ENCODE measurements at places on chromosomes 13 and 19. TPM values are rescaled to one million over a fixed set of nuclear protein-coding genes. Genes with fewer than 3 reads are reported as not detected.
A peak's percentile ranks its signal among the peaks of the same experiment; 100 is the strongest.

IZUMO2 gene
- total RNA-seq: not detected

ANO8 gene
- 25.0 TPM for total RNA-seq

NCAN gene
- 4.8 TPM for total RNA-seq

SPRED3 gene
- total RNA-seq: 4.6 TPM

HIF3A gene
- total RNA-seq: 18.0 TPM

LYPD5 gene
- total RNA-seq: 0.12 TPM

FFAR1 gene
- not detected for total RNA-seq

U2AF2 gene
- total RNA-seq: 238 TPM

- H3K27ac ChIP-seq: no peak overlapping the region
- H3K36me3 ChIP-seq: no peaks in the 10 kb centered on the region
- no peaks in the 10 kb centered on the region for H3K4me1 ChIP-seq
- DNase-seq: no peak
- no peaks in the 10 kb centered on the region for H3K27me3 ChIP-seq
- H3K4me3 ChIP-seq: no peak overlapping the region
Measured at GRCh38 chr13:111470933-111471332, 150.5 kb downstream of the TEX29 start.

DNA sequence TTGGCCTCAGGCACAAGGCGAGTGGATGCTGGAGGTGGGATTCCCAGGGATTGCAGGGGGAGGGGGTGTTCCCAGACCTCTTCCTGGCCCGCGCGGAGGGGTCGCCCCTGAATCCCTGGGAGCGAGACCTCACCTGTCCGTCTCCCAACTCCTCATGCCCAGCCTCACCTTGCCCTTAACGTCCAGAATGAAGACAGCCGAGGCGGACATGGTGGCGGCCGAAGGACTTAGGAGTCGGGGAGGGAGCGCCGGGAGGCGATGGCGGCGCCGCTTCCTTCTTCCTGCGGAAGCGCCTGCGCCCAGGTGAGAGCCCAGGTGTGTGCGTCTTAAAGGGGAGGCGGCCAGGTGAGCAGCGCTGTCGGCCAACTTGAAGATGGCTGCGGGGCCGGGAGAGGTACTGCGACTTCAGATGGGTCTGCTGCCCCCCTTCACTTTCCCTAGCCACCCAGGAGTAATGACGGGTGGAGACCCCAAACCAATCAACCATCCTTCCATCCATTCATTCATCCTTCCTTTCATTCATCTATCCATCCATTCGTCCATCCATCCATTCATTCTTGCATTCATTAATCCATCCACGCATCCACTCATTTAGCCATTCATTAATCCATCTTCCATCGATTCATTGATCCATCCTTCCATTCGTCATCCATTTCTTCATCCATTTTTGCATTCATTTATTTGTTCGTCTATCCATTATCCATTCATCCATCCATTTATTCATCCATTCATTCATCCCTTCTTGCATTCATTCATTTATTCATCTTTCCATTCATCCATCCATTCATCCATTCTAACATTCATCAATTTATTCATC lies at the start of gene AP1M2:
Gene AP1M2, minus strand, starts transcription at position 291 of the 817 bp plus-strand sequence. Its CDS starts 81 bp downstream, at position 210.
- H3K4me1 ChIP-seq: no peaks in the 10 kb centered on the region
- no peak for DNase-seq
- H3K4me3 ChIP-seq: peak within 1 kb of the TSS; percentile 44
- no peaks in the 10 kb centered on the region for H3K36me3 ChIP-seq
- no peak within 1 kb of the TSS for H3K27ac ChIP-seq

- no peak overlapping the region for H3K27ac ChIP-seq
- H3K4me3 ChIP-seq: no peak overlapping the region
- no peaks in the 10 kb centered on the region for H3K27me3 ChIP-seq
- no peak for DNase-seq
- H3K4me1 ChIP-seq: no peaks in the 10 kb centered on the region
Measured at GRCh38 chr19:31268751-31269383, 80.4 kb downstream of the TSHZ3 start.

DNA sequence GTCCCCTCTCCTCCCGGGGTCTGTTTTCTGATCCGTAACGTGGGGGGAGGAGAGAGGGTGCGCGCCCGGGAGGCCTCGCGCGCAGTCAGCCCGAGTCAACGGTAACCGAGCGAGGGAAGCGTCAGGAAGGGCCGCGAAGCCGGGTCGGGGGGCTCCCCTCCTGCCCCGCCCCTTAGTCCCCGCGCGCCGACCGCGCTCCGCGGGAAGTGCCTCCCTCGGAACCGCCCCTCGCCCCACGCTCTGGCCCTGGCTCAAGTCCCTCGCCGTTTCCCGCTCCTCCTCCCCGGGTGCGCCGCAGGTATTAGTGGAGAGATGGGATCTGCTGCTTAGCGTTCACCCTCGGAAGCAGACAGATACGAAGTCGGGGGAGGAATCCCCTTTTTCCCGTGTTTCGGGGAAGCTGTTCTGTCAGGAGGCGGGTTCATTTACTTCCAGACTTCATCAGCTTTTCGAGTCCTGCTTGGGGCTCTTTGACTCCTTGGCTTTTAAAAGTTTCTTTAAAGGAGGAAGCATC lies 770 bp downstream of the HNRNPM start:
- peak overlapping the region; percentile 91 for H3K27ac ChIP-seq
- peaks cover 8% of the 10 kb centered on the region for H3K36me3 ChIP-seq
- H3K4me3 ChIP-seq: peak overlapping the region; percentile 94
- DNase-seq: peak; percentile 78
- H3K4me1 ChIP-seq: peaks cover 33% of the 10 kb centered on the region
- no peaks in the 10 kb centered on the region for H3K27me3 ChIP-seq

GRCh38 chr19:38308006-38308766 lies 4.1 kb downstream of the C19orf33 start:
- no peaks in the 10 kb centered on the region for H3K36me3 ChIP-seq
- H3K4me1 ChIP-seq: peaks cover 5% of the 10 kb centered on the region
- DNase-seq: no peak
- peaks cover 14% of the 10 kb centered on the region for H3K27me3 ChIP-seq
- no peak overlapping the region for H3K4me3 ChIP-seq

- H3K36me3 ChIP-seq: no peaks in the 10 kb centered on the region
- no peak for DNase-seq
- H3K4me3 ChIP-seq: no peak overlapping the region
- H3K4me1 ChIP-seq: peaks cover 14% of the 10 kb centered on the region
- no peak overlapping the region for H3K27ac ChIP-seq
Measured at GRCh38 chr13:44068737-44069136, 189.0 kb downstream of the LACC1 start.

DNA sequence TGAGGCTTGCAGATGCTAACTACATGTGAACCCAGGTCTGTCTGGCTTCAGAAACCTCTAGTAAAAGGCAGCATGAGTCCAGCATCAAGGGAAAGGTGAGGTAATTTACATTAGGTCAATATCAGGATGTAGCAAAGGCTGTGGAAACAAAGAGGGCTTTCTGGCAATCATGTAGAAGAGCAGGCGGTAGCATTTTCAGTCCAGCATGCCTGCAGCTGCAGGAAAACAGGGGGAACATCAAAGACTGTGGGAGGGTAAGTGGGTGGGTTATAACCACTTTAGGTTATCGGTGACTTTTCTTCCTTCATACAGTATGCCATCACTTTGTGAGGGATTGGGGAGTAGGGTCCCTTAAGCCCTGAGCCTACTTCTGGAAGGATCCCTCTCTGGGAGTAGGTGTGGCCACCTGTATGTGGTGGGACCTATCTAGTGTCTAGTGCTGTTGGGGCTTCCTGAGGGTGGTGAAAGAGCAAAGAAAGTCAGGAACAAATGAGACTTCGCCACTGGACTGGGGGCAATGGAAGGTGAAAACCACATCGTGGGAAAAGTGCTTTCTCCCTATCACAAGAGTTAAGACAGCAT lies 10.8 kb downstream of the SUGP2 start:
- DNase-seq: no peak
- no peak overlapping the region for H3K4me3 ChIP-seq
- H3K4me1 ChIP-seq: no peaks in the 10 kb centered on the region
- no peaks in the 10 kb centered on the region for H3K36me3 ChIP-seq

- peak overlapping the region; percentile 51 for H3K4me3 ChIP-seq
- H3K27ac ChIP-seq: no peak overlapping the region
- H3K4me1 ChIP-seq: no peaks in the 10 kb centered on the region
- peaks cover 23% of the 10 kb centered on the region for H3K27me3 ChIP-seq
- DNase-seq: peak; percentile 68
Measured at GRCh38 chr19:11382898-11383705, 1.0 kb downstream of the EPOR start.

- no peak overlapping the region for H3K4me3 ChIP-seq
- no peak overlapping the region for H3K27ac ChIP-seq
- no peaks in the 10 kb centered on the region for H3K4me1 ChIP-seq
- no peaks in the 10 kb centered on the region for H3K27me3 ChIP-seq
- no peak for DNase-seq
Measured at GRCh38 chr13:19910336-19911072, 47.1 kb upstream of the ZMYM5 start.

Data from neural progenitor cell (in vitro differentiated cells).